Activated CD4-positive, alpha-beta T cell treated with anti-CD3 and anti-CD28 coated beads for 4 hours (primary cell): ENCODE measurements at places on chromosomes 2 and 18.

DNA sequence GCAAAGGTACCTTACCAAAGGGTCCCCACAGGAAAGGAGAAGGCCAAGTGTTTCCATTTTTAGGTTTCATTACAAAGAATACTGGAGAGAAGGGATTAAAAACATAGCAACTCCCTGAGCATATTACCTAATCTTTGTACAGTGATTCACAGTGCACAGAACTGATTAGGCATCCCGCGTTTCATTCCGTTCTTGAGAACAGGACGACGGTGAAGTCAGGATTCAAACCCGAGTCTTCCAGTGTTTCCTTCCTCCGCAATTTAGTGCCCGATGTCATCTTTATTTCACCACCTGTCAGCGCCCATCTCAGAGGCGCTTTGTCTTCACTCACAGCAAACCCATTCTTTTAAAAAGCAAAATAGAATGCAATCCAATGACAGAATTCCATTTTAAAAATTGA is 488.5 kb downstream of the EIPR1 start:
- no peak for DNase-seq

DNA sequence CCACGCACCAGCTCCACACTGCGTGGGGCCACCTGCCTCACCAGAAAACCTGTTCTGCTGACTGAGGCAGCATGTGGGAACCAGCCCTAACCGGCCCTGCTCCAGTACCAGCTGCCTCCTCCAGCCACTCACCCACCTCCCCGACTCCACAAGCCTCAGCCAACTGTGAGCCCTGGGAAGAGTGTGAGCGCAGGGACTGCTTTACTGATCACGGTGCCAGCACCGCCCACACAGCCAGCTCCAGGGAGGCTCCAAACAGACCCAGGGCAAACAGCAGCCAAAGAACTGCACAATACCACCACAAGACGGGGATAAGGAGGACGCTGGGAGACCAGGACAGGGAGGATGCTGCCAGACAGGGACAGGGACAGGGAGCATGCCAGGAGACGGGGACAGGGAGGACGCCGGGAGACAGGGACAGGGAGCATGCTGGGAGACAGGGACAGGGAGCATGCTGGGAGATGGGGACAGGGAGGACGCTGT is 28.4 kb downstream of the EIPR1 start:
- DNase-seq: no peak

- no peak for DNase-seq
These were observed 52.4 kb downstream of the BCL2 start for GRCh38 chr18:63266888-63267790.

DNA sequence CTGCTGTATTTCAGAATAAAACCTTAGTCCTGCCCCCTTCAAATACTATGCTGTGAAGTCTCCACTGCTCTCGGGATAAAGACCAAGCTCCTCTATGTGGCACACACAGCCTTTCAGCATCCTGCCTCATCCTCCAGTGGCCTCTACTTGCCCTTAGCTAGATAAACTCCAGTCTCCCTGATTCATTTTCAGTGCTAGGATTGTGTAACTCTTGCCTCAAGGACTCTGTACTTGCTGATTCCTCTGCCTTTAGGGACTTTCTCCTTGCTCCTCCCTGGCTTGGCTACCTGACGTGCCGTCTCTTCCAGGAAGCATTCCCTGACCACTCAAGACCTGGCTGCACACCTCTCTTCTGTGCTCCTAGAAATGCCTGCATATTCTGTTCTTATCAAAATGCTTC is 416.7 kb downstream of the MTX2 start:
- no peak for DNase-seq

DNA sequence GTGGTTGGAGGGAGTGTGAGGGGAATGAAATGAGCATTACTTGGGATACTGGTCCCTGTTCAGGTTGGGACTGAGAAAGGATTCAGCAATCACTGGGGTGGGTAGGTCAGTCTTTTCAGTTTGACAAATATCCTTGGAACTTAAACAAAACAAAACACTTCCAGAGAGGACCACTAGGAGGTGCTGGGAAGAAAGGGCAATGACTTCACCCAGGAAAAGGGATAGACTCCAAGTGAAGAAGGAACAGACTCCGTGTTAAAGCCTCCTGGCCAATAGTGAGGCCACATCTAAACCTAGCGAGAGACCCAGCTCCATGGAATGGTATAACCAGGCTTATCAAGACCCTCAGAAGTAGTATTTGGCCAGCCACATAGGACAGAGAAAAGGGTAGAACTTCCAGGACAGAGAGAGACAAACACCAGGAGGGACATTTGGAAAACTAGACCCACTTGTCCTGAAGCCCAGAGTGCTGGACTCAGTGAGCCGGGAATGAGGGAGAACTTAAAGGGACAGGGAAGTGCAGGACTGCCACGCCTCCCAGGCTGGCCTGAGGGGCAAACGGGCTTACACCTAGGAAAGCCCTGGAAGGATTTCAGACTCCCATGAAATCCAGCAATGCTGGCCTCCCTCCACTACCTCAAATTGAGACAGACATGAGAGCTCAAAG is 19.6 kb upstream of the KCNG3 start:
- no peak for DNase-seq

GRCh38 chr2:26809876-26810577 is 24.2 kb downstream of the CENPA start:
- no peak for DNase-seq

GRCh38 chr18:76819411-76820136 is 2.8 kb upstream of the ZNF236 start:
- no peak for DNase-seq
